ENCODE measurements at places on chromosomes 4 and X. TPM values are rescaled to one million over a fixed set of nuclear protein-coding genes. Genes with fewer than 3 reads are reported as not detected.

GRCh38 chrX:31215277-31215815 is 143.5 kb upstream of the FTHL17 start:
- no peak for DNase-seq

Gene GYG2
- 2.6 TPM for polyA plus RNA-seq

Gene AADAT
- 9.3 TPM for polyA plus RNA-seq

- no peak for DNase-seq
These were observed 2.9 kb downstream of the UGT8 start for GRCh38 chr4:114601304-114602052.

Gene GPM6B
- 8.5 TPM for polyA plus RNA-seq

GRCh38 chr4:139728840-139729239 is 63.2 kb downstream of the MGST2 start:
- no peak for DNase-seq

Gene VBP1
- 26.5 TPM for polyA plus RNA-seq

DNA sequence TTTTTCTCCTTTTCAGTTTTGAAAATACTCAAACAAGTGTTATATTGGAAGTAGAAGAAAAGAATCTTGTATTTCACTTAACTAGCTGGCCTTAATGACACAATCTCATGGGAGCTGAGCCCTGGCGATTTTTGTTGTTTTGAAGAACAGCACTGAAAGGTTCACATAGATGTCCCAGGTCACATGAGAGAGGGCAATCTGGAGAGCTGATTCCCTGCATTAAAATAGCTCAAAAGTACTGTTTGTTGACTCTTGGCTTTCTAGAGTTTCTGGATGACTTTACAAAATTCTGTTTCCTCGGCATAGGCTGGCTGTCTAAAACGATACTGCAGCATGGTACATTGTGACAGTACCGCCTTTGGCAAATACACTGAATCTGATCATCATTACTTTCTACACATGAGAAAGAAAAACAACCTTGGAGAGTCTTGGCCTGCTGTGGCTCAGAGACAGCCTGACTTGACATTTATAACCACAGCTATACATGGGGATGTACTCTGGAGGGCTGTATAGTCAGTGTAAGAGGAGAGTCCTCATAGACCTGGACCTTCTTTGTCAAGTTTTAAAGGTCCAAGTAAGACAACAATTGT is 119.8 kb upstream of the PDLIM3 start:
- no peak for DNase-seq

Gene MGARP
- 10.9 TPM for polyA plus RNA-seq

Gene ARSJ
- polyA plus RNA-seq, result 1.6 TPM

GRCh38 chrX:20046864-20047263 is 56.0 kb upstream of the BCLAF3 start:
- DNase-seq, result no peak

GRCh38 chrX:10797466-10797865 is 177.1 kb upstream of the MID1 start:
- DNase-seq, result no peak

DNA sequence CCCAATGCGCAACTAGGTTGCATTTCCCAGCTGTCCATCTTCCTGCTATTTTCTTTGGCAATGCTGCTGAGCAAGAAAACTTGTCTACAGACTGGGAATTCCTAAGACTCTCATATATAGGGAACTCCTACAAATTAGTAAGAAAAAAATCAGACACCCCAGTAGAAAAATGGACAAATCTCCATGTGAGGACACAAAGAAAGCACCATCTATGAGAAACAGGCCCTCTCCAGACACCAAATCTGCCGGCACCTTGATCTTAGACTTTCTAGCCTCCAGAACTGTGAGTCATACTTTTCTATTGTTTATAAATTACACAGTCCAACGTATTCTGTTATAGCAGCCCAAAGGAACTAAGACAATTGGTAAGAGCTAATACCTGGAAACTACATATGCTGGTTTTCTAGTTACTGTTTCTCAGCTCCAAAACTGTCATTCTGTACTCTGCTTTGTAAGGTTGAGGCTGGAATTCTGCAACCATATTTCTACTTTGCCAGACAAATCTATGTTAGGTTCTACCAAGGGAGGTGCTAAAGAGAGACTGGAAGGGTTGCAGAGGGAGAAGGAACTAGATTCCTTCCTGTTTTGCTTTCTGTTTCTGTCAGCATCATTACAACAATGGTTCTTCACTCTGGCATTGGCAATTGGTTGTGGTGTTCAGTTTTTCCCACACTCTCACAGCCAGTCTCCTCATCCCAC is 35.7 kb upstream of the FAM241A start:
- no peak for DNase-seq

Data from testis (tissue), 5 donors.